Natural killer cell (primary cell): ENCODE measurements at places on chromosomes 5 and 9. TPM values are rescaled to one million over a fixed set of nuclear protein-coding genes. Genes with fewer than 3 reads are reported as not detected.

- DNase-seq = no peak
Measured at GRCh38 chr9:129714511-129715061, 38.3 kb downstream of the PTGES start.

DNA sequence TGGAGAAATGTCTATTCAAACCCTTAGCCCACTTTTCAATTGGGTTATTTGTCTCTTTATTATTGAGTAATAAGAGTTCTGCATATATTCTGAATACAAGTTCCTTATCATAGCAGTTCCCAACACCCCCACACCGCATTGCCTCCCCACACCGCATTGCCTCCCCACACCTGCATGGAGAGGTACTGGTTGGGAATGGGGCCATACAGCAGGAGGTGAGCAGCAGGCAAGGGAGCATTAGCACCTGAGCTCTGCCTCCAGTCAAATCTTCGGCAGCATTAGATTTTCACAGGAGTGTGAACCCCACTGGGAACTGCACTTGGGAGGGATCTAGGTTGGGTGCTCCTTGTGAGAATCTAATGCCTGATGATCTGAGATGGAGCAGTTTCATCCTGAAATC is 10.6 kb upstream of the SAP30L start:
- no peak for DNase-seq

DNA sequence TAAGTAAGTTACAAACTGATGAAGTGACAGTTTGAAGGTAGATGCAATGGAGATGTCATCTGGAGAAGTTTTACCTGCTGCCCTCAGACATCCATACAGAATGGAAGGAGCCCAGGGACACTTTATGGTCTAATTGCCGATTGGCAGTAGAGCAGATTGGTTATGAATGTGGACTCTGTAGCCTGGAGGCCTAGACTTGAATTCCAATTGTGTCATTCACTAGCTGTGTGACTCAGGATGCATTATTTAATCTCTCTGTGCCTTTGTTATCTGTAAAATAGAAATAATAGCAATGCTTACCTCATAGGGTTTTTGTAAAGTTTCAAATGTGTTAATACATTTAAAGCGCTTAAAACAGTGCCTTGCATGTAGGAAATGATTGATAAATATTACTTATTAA is 5.2 kb upstream of the TCERG1 start:
- DNase-seq = no peak

GRCh38 chr9:127805620-127806019 is 2.9 kb downstream of the FPGS start:
- no peak for DNase-seq

GRCh38 chr5:117587111-117587510 is 1012.5 kb upstream of the SEMA6A start:
- DNase-seq = no peak

DNA sequence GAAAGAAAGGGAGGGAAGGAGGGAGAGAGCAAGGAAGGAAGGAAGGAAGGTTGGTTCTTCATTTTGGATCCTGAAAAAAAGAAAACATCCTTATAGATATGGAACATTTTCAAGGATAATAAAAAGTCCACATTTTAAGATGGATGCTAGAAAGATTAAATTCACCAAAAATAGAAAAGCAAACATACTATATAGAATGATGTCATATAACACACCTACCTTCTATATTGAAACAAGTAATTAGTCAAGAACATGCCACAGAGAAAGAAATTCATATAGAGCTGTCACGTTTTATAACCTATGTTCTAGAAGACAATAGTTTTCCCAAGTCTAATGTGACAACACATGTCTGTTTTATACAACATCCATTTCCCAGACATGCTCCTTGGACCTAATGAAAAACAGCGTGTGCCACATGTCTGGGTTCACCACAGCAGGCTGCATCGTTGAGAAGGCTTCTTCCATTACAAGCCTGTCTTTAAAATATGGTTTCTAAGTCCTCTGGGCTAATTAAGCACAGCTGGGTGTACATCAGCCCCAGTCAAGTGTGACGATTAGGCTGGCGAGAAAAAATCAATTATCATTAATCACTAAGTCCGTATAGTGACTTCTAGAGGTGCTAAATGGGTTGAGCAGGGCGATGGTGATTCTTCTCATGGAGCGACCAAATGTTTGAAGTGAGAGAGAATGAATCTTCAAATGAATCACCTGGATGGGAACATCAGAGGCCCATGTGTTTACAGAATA is 301.8 kb downstream of the TLE1 start:
- DNase-seq = no peak

GRCh38 chr9:81431641-81432040 is 257.7 kb downstream of the TLE1 start:
- DNase-seq = no peak

- DNase-seq = no peak
Measured at GRCh38 chr5:42337607-42338006, 85.6 kb upstream of the GHR start.

- DNase-seq = no peak
Measured at GRCh38 chr5:165328846-165329245, 1823.4 kb downstream of the MAT2B start.

DNA sequence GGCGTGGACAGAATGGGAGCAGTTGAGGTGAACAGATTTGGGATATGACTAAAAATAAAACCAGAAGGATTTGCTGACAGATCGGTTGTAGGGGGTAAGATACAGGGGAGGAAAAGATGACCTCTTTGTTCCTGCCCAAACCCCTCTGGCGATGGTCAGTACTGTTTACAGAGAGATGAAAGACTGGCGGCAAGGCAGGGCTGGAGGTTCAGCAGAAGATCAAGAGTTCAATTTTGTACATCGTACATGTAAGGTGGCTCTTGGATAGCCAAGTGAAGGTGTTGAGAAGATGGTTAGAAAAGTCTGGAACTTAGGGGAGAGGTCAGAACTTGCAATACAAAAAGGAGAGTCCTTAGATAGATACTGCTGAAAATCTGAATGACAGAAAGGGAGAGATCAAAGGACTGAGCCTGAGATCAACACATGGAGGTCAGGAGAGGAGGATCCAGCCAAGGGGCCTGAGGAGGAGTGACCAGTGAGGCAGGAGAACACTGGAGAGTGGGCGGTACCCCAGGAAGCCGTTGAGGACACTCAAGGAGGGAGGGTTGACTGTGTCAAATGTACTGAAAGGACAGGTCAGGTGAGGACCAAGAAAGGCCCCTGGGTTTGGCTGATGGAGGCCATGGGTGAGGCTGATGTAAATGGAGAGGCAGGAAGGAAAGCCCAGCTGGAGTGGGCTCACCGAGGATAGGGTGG is 7.1 kb downstream of the IL4 start:
- DNase-seq = no peak

GRCh38 chr5:84215521-84215920 is 169.2 kb downstream of the EDIL3 start:
- DNase-seq = no peak

GRCh38 chr5:3609120-3609681 is 13.6 kb downstream of the IRX1 start:
- no peak for DNase-seq

GRCh38 chr5:143045062-143045461 is 274.9 kb downstream of the ARHGAP26 start:
- no peak for DNase-seq

DNA sequence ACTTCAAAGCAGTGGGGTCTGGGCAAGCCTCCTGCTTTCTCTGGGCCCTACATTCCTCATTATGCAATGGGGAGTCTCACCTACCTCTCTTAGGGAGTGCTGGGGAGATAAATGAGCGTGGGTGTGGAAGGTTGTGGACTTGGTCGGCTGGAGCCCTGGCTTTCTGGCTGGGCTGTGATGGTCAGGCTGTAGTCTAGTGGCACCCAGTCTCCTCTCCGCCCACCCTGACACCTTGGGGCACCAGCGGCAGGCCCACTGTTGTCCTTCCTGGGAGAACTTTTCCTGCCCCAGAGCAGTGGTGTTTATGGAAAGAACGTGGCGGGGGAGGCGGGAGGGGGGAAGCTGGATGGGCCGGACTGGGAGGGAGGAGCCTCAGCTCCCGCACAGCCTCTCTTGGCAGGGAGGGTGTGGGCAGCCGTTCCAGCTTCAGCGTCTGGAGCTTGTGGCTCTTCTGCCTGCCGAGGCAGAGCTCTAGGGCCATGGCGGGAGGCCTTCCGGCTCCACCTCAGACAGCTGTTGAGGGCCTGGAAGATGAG is 4.1 kb downstream of the PTGS1 start:
- DNase-seq = no peak

- peak; percentile 49 for DNase-seq
Measured at GRCh38 chr5:151757233-151758140, 944 bp downstream of the ATOX1 start.

DNA sequence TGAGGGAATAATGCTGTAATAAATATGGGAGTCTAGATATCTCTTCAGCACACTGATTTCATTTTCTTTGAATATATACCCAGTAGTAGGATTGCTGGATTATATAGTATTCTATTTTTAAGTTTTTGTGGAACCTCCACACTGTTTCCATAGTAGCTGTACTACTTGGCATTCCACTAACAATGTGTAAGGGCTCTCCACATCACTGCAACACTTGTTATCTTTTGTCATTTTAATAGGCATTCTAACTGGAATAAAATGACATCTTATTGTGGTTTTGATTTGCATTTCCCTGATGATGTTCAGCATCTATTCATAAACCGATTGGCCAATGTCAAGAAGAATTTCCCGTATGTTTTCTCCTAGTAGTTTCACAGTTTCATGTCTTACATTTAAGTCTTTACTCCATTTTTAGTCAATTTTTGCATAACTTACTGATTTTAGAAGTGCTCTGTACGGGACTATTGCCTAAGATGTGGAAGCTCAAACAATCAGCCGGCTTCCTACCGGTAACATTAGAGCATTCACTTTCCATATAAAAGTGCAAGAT is 1078.8 kb downstream of the TAF11L14 start:
- no peak for DNase-seq

- no peak for DNase-seq
Measured at GRCh38 chr9:16705111-16705604, 165.3 kb downstream of the BNC2 start.

GRCh38 chr9:71079451-71079850 is 42.0 kb downstream of the TRPM3 start:
- no peak for DNase-seq

GRCh38 chr5:157665467-157666070 is 5.8 kb upstream of the C5orf52 start:
- no peak for DNase-seq

GRCh38 chr5:122129306-122129705 is at the start of gene ZNF474:
TSS of gene ZNF474 (plus strand) at chr5:122129546. CDS start at chr5:122151991, 22,445 bp downstream.
- DNase-seq = no peak

GRCh38 chr5:67350185-67350584 is 153.6 kb upstream of the CD180 start:
- DNase-seq = peak; percentile 13

DNA sequence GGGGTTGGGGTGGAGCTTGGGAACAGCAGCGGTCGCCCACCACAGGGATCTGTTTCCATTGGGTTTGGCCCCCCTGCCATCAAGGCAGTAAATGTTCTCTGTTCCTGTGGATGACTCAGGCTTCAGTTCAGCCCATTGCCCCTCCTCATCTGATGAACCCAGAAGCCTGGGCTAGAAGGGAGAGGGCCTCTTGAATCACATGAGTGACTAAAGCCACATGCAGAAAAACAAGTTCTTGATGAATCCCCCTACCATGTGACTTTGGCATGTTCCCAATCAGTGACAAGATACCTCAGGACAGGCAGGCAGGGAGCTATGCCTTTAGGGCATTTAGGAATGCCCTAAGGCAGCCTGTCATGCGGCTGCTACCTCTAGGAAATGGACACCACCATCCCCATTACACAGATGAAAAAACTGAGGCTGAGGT is 2.5 kb downstream of the SH3PXD2B start:
- DNase-seq = no peak

- no peak for DNase-seq
Measured at GRCh38 chr5:111744455-111744854, 12.5 kb downstream of the NREP start.

GRCh38 chr9:14170392-14170931 is 143.5 kb downstream of the NFIB start:
- DNase-seq = no peak

- no peak for DNase-seq
Measured at GRCh38 chr5:20972419-20972925, 984.5 kb upstream of the CDH18 start.

DNA sequence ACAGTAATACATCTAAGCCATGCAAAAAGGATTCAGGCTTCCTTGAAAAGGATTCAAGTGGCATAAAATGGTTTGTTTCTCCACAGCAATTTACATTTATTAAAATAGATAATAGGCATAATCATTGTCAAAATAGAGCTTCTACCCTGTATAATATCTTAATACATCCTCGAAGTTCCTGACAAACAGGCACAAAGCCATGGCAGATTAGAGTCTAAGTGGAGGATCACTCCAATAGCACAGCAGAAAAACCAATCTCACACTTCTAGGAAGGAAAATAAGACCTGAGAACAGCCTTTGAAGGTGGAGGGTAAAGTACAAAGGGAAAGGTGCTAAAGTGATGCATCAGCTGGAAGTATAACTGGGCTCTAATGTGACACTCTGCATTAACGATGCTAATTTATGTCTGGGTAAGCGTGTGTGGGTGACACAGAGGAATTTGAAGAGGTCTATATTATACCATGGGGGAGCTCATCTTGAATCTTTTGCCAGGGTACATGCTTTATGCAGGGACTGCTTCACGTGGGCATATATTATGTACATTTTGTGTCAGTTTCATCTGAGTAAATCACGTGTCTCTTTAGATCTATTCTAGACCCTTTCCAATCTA is 28.8 kb downstream of the PPP2R2B start:
- DNase-seq = no peak

DNA sequence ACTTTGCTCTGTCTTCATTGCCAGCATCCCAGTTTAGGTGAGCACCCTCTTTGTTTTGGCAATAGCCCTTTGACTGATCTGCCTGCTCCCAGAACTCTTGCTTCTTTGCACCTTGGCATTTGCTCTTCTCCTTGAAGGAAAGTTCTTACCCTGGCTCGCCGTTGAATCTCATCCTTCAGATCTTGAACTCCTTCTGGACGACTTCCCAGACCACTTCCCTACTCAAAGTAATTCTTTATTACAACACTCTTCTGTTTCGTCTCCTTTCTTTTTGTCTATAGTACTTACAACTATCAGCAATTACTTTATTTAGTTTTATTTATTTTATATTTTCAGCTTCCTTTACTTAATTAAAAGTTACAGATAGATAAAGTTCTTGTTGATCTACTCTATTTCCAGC is 1510.1 kb downstream of the MAT2B start:
- DNase-seq = no peak

- no peak for DNase-seq
Measured at GRCh38 chr5:66933066-66933465, 263.5 kb downstream of the CD180 start.

GRCh38 chr9:70994582-70994981 is 126.8 kb downstream of the TRPM3 start:
- DNase-seq = no peak

- no peak for DNase-seq
Measured at GRCh38 chr5:76291305-76292077, 111.6 kb upstream of the IQGAP2 start.

- DNase-seq = no peak
Measured at GRCh38 chr5:14204785-14205321, 61.7 kb downstream of the TRIO start.

GRCh38 chr5:15549961-15550360 is 50.0 kb downstream of the FBXL7 start:
- no peak for DNase-seq

The HSPA5 gene
- 222 TPM for total RNA-seq

The PDZD2 gene
- 1.3 TPM for total RNA-seq

The KCNN2 gene
- total RNA-seq = not detected

The ACSL6 gene
- 2.1 TPM for total RNA-seq

The LECT2 gene
- total RNA-seq = not detected

The C1QTNF2 gene
- total RNA-seq = not detected

The FCN1 gene
- 26.9 TPM for total RNA-seq

The RFK gene
- 9.2 TPM for total RNA-seq

The ENTR1 gene
- 41.6 TPM for total RNA-seq

The TMEM252 gene
- total RNA-seq = not detected

The NFIB gene
- 0.21 TPM for total RNA-seq

The GALNT10 gene
- 92.6 TPM for total RNA-seq

The EPB41L4A gene
- 21.9 TPM for total RNA-seq

The PCDHA1 gene
- total RNA-seq = not detected
